NCI-H2029 (cell line): ENCODE measurements at places on chromosomes 4 and X.

DNA sequence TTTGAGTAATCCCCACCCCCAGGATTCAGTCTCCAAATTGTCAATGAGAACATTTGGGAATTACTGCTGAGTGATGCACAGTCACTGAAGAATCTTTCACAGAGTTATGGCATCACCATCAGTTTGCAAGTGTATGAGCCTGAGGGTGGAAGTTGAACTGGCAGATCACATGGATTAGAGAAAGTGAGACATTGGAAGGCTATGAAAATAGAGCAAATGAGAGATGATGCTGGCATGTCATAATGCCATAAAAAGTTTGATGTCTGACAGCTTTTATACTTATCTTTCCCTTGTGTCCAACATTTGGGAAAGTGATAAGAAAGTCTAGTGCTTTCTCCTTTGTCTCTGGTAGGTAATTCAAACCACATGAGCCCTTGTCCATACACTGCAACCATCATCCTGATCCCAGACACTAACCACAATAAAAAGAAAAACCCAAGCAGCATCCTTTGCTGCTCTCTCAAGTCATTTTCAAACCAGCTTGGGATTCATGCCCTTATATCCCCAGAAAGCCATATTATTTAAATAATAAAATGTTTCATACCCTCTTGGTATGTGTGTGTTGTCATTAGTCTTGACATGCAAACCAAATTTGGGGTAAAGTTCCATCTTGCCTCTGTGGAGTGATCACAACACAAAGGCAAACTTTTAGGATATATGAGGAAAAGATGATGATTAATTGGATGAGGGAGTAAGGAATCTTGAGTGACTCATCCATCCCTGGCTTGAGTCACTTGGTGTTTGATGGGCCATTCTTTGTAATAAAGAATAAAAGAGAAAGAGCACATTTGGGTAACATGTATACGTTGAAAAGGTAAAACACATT is 438.9 kb downstream of the GRXCR1 start:
- no peak for DNase-seq

DNA sequence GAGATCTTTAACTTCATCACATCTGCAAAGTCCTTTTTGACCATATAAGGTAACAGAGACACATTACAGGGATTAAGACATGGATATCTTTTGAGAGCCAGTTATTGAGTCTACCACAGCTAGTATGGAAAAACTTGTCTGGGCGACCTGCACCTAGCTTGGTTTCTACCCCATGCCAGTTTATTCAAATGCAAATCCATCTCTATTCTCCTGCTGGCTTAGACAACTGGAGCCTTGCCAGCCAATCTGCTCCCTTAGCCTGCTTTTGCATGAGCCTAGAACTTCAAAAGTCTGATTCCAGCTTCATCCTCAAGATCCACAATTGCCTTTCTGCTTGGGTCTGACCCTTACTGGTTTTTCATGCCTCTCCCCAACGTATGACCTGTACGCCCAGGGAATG is 212.0 kb upstream of the AFF2 start:
- no peak for DNase-seq

DNA sequence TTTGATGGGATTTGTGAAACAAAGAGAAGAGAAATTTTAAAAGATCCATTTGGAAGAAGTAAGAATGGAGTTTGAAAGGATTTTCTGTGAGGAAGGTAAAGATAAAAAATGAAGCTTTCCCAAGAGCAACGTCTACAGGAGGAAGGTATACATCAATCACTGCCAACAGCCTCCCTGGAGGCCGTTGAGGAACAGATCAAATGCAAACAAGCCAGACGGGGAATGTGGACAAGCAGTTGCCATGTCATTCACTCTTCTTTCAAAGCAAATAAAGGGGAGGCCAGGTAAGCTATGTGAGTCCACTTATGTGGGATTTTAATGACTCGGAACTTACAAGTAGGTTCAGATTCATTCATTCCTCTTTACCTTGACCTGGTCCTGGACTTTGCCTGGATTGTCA is 1020.5 kb upstream of the AGA start:
- DNase-seq: no peak

DNA sequence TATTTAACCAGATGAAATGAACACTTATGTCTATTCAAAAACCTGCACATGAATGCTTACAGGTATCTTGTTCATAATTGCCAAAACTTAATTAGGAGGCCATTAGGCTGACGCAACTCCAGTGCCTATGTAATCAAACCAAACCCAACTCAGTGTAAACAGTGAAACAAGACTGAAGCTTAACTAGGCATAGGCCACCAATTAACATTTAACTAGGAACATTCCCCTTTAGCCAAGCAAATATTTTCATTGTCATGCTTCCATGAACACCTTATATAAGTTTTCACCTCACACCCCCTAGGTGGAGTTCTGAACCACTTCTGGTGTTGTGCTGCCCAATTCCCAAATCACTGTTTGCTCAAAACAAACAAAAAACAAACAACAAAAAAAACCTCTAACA is 686.0 kb downstream of the STPG2 start:
- peak; percentile 65 for DNase-seq

DNA sequence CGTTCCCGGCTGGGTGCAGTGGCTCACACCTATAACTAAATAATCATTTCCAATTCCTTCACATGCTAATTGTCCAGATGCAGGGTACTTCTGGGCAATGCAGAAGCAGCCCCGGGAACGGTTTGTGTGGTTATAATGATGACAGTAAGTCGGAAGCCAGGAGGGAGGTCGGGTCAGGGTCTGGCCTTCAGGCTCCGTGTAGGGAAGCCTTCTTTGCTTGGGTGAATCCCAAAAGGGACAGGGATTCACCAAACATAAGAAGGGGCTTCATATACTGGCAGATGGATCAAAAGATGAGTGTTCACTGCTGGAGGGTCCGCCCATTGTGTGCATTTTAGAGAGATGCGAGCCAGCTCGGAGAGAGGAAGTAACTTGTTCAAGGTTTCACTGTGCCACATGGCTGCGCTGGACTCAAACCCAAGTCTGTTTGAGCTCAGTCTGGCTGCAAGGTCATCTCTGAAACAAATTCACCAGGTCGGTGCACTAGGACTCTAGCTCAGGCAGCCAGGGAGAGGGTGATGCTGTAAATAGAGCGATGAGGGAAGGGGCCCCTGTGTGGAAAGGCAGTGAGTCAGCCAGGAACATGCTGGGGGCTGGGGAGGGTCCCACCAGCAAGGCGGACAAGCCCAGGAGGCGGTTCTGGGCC is 4.8 kb upstream of the KIAA0232 start:
- no peak for DNase-seq

- no peak for DNase-seq
Observed at GRCh38 chrX:149845385-149845784, 35.6 kb upstream of the MAGEA8 start.

DNA sequence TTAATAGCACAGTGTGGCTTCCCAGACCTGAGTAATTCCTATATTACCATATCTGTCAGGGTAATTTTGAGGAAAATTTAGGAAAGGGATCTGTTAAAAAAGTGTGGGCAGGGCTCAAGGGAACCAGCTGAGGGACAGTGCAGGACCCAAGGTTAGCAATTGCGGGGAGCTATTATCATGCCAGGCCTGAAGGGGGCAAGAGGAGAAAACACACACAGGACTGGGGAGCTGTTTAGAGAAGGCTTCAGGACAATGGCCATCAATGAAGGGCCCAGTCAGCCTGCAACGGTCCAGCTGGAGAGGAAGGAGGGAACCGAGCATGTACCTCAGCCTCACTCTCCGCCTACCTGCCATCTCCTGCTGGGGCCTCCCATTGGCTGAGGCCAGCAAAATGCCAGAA is 19.0 kb upstream of the NHS start:
- no peak for DNase-seq

DNA sequence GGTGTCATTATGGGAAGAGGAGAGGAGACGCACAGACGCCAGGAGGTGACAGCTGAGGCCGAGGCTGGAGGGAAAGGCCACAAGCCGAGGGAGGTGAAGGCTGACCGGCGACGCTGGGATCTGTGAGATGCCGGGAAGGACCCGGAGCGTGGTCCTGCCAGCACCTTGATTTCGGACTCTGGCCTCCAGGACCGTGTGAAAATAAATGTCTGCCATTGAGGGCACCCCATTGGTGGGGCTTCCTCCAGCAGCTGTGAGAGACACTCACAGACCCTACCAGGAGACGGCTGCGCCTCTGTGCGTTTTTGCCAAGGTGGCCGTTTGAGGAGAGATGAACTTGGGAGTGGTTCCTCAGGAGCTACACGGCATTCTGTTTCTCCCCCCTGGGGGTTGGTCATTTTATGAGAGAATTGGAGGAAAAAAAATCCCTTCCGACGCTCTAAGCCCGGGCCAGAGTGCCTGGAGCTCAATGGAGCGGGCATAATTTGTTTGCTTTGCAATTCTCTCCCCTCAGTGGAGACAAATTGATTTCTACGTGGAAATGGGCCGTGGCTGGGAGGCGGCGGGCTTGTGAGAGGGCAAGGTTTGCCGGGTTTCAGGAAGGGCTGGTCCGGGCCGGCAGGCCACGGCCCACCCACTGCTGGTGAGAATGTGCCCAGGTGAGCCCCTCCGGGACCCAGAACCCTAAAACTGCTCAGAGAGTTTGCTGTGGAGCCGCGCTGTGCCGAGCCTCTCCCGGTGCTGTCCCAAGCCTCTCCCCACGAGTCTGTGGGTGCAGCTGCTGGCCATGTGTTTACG is 53.9 kb downstream of the CPZ start:
- DNase-seq: no peak
